Activated CD8-positive, alpha-beta memory T cell treated with anti-CD3 and anti-CD28 coated beads for 4 hours (primary cell): ENCODE measurements at places on chromosomes 16 and 17.
A peak's percentile ranks its signal among the peaks of the same experiment; 100 is the strongest.

- no peak for DNase-seq
Measured at GRCh38 chr17:74530831-74531150, 484 bp downstream of the CD300LB start.

- no peak for DNase-seq
Measured at GRCh38 chr17:68710976-68711375, 109.8 kb upstream of the FAM20A start.

DNA sequence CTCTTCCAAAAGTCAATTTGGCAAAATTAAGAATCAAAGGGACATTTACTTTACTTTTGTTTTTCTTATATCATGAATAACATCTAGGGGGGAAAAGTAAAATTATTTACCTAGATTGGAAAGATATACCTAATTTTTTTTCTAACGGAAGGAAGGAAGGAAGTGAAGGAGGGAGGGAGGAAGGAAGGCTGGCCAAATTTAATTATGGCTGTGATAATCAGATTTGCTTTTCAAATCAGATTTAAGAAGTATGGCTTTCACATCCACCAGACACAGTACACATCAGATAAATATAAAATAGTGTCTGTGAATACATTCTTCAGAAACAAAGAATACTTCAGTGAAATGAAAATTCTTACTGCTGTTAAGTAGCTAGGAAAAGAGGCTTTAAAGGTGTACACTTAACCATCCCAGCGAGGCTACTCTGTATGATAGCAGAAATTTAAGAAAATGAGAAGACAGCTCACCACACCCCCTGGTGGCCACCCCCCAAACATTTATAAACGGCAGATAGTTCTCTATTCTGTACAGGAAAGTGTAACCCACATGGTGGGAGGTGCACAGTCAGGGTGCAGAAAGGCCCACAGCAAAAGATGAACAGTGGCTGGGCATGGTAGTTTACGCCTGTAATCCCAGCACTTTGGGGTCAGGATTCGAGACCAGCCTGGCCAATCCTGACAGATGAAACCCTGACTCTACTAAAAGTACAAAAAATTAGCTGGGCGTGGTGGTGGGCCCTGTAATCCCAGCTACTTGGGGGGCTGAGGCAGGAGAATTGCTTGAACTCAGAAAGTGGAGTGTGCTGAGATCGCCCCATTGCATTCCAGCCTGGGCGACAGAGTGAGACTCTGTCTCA is 150.8 kb downstream of the SSH2 start:
- peak; percentile 61 for DNase-seq

DNA sequence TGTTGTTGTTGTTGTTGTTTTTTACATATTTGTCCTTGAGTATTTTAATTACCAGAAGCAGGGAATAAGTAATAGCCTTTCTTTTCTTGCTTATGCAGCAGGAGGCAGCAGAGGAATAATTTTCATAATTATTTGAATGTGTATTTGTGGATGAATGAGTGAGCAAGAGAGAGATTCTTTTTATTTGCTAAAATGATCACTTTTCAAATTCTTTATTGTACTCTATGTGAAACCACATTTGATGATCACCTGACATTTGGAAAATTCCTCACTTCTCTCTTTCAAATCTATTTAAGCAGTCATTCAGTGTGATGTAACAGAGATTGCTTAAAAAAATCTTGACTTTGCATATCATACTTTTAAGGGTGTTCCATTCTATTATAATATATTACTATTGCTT is 223.6 kb downstream of the BCAS3 start:
- DNase-seq = no peak

- no peak for DNase-seq
Measured at GRCh38 chr16:82302042-82302727, 132.2 kb upstream of the MPHOSPH6 start.

DNA sequence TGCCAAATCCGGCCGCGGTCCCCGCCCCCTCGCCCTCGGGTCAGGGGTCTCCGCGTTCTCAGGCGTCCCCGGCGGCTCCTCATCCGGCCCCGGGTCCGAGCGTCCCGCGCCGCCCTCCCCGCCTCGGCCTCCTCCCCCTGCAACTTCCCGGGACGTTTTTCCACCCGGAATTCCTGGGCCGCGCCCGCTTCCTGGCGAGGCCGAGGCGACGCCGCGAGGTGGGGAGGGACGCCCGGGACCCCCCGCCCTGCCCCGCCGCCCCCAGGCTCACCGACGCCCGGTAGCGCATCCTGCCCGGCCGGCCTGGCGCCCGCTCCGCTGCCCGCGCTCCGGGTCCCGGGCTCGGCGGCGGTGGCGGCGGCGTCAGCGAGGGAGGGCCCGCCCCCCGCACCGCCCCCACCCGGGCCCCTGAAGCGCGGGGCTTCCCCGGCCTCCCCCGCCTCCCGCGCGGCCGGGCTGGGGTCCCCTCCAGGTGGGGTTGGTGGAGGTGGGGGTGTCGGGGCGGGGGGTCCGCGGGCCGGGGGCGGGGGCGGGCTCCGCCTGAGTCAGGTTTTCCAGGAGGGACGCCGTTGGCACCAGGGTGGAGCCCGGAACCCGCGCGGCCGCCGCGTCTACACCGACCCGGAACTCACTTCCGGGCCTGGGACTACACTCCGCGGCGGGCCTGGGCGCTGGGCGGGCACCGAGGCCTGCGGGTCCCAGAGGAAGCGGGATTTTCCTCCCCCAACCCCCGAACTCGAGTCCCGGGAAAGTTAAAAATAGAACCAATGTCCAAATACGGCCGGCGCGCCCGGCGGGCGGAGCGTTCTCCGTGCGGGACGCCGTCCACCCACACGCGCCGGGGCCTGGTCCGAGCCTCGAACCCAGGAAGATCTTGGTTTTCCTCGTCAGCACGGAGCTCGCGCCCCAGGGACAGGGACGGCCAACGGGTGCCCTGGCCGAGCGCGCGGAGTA is 6.8 kb downstream of the MYO1C start:
- DNase-seq = peak; percentile 47

GRCh38 chr16:66231452-66232160 is 134.9 kb upstream of the CDH5 start:
- DNase-seq = no peak

DNA sequence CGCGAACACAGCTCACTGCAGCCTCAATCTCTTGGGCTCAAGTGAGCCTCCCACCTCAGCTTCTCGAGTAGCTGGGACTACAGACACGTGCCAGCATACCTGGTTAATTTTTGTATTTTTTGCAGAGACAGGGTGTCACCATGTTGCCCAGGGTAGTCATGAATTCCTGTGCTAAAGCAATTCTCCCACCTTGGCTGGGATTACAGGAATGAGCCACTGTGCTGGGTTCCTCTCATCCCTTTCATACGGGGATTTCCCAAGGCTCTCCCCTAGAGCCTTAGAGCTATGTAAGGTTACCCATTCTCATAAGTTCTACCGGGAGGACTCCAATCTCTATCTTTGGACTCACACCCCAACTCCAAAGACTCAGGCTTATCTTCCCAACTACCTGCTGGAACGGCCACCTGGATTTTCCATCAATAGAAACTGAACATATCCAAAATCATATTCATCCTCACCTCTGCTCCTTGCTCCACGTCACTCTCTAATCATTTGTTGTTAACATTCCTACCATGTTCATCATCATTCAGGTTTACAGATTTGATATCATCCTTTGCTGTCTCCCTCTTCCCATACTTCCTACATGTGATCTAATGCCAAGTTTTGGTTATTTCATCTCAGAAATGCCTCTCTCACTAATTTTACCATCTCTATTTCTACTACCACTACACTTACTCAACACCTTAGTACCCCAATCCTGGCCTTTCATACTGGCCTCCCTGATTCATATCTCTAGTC is 92.5 kb downstream of the NCOR1 start:
- DNase-seq = no peak

- no peak for DNase-seq
Measured at GRCh38 chr17:50539762-50540559, 7.0 kb upstream of the SPATA20 start.

- no peak for DNase-seq
Measured at GRCh38 chr16:56825826-56826225, 39.2 kb upstream of the SLC12A3 start.

GRCh38 chr17:4503283-4504025 is 4.8 kb downstream of the SPNS2 start:
- DNase-seq = no peak

GRCh38 chr17:19652595-19652994 is 4.0 kb downstream of the ALDH3A2 start:
- no peak for DNase-seq

DNA sequence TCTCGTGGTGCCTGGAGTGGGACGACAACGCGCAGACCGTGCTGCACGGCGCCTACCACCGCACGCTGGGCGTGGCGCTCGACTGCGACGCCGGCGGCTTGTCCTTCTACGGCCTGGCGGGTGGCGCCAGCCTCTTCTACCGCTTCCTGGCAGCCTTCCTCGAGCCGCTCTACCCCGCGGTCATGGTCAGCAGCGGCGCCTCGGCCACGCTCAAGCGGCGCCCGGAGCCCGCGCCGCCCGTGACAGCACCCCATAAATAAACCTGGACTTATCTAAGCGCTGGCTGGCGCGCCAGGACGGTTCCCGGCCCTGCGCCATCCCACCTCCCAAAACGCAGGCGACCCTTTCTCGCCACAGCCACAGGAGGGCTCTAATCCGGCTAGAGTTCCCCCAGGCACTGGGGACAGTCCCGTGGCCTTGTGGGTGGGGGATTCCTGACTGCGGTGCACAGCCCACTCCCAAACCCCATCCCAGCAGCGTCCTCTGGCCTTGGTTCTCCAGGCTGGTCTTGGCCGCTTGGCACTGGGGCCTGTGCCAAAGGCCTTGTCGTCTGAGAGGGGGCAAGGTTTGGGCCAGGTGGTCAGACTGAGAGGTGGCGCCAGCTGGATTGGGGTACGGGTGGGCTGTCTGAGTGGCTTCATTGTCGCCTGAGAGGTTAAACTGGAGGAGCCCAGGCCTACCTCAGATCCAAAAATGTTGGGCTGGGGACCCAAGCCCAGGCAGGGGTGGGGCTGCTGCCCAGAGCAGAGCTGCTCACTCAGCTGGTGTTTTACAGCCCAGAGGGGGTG is 10.1 kb upstream of the SLC16A5 start:
- DNase-seq = no peak

GRCh38 chr17:69103557-69104233 is 38.0 kb downstream of the ABCA6 start:
- DNase-seq = no peak

- DNase-seq = no peak
Measured at GRCh38 chr17:48048384-48049126, 396 bp downstream of the NFE2L1 start.

DNA sequence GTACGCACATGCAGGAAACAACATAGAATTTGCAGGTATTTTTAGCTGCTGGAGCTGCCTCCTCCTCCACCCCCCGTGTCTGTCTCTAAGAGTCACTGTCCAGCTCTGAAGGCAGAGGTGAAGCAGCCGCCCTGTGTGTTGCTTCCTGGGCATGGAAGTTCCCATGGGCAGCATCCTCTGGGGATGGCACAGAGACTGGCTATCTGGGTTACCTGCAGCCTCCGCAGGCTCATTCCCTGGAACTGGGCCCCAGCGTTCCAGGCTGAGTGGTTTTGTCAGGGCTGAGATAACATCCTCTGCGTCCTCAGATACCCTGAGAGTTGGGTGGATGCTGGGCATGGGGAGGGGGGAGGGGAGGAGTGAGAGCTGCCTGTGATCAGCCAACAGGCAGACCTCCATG is 41.5 kb upstream of the MRTFB start:
- no peak for DNase-seq

GRCh38 chr17:55785181-55785580 is 34.3 kb downstream of the PCTP start:
- DNase-seq = no peak

DNA sequence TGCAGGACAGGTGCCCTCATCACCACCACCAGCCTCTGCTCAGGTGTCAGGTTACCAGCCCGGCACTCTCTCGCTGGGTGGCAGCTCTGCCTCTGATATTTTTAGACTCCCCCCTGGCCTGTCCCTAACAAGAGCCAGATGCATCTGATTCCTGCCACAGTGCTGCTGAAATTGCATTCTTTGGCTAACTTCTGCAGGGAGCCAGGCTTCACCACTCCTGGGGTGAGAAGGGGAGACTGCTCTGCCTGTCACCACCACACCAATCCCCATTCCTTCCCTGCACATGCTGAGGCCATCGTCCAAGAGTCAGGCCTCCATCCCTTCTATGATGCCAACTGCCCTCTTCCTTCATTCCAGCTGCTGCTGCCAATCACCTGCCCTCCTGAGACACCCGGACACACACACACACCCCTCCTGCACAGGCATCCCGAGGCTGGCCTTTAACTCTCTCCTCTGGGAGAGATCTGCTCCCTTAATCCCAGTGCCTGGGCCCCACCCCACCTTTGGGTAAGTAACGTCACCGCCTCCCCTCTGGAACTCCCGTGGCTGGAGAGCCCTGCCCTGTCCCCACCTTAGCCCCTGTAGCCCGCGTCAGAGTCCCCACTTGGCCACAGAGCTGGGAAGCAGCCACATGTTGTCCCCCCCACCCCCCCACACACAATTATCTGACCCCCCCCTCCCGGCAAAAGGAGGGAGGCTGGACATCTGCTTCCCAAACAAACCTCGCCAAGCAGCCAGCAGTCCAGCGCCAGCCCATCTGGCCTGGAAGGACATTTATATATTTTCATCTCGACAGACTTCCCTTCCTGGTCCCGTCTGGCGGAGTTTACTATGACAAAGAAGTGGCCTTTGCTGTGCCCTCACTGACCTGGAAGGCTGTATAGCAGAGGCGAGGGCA is 2.8 kb downstream of the EMP2 start:
- DNase-seq = no peak

- no peak for DNase-seq
Measured at GRCh38 chr16:88705801-88706228, 393 bp downstream of the RNF166 start.

DNA sequence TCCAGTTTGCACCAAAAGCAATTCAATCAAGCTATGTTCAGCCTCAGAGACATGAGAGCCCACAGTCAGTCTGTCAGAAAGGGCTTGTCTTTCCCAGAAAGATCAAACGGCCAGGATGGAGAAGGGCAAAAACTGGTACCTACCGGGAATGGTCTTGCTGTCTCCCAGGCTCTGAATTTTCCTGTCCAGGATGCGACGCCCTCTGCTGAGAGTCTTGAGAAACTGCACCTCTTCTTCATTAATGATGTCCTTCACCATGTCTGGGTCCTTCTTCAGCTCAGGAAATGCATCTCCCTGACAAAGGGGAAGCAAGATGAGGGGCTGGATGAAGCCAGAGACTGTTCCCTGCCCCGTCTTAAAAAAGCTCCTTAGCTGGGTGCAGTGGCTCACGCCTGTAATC is 15.8 kb upstream of the EXOSC6 start:
- no peak for DNase-seq
